Cerebellar nuclear complex (tissue), 1 donor: ENCODE measurements at places on chromosomes 16 and 17.

- no peak for DNase-seq
Measured at GRCh38 chr16:1300664-1301476, 8.6 kb upstream of the UBE2I start.

DNA sequence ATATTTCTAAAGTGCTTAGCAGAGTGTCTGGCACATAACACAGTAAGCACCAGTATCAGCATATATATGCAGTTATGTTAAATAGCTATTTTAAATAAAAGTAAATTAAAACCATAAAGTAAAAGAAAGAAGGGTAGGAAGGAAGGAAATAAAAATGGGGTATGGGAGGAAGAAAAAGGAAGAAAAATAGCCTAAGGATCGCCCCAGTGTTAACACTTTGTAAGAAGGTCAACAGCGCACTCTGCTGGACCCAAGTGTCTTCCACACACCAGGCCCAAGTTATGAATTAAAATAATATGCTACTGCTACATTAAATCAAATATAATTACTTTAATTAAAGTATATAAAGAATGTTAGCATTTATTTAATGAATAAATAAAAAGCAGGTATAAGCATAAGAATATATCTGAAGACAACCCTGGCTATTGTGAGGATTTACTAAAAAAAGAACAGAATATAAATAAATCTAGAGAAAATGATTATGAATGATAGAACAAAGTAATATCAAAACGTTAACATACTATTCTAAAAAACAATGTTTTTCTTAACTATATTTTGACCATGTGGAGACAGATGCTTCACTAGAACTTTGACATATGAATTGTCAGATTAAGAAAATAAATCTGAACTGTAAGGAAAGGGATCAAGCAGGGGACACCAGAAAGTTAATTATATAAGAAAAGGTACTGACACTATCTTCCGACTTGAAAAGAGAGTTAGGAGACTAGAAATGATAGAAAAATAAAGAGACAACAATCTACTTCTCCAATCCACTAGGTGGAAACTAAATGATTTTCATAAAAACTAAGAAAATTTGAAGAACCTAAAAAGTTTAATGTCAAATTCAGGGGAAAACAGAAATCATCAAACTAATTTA lies 25.9 kb downstream of the BRIP1 start:
- no peak for DNase-seq

DNA sequence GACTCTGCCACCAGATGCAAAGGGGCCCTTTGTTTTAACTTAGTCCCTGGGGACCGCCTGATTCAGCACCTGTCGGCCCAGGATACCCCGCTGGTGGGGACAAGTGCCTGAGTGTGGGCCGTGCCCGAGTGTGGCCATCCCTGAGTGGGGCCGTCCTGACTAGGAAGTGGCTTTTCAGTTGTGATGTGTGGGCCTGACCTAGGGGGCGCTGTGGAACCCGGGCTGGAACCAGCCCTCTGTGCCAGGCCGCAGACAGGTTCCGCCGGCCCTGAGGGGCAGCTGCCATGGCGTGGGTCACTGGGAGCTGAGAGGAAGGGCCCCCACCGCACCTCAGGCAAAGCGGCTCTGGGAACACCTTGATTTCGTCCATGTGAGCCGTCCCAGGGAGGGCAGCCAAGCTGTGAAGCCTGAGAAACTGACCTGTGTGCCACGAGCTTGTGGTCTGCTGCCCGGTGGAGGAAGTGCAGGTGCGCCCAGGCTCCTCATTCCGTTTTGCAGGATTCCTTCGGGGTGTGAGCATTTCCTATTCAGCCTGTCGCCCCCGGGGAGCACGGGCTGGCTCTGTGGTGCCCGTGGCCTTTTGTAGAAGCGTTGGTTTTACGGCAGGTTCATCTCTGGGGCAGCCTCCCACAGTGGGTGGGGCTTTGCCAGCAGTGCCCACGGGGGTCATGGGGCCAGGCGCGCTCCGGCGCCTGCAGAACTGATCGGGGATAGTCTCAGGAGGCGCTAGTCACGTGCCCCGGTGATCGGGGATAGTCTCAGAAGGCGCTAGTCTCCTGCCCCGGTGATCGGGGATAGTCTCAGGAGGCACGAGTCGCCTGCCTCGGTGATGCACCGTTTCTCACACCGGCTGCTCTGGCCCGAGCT lies 5.3 kb downstream of the RPL13 start:
- no peak for DNase-seq

DNA sequence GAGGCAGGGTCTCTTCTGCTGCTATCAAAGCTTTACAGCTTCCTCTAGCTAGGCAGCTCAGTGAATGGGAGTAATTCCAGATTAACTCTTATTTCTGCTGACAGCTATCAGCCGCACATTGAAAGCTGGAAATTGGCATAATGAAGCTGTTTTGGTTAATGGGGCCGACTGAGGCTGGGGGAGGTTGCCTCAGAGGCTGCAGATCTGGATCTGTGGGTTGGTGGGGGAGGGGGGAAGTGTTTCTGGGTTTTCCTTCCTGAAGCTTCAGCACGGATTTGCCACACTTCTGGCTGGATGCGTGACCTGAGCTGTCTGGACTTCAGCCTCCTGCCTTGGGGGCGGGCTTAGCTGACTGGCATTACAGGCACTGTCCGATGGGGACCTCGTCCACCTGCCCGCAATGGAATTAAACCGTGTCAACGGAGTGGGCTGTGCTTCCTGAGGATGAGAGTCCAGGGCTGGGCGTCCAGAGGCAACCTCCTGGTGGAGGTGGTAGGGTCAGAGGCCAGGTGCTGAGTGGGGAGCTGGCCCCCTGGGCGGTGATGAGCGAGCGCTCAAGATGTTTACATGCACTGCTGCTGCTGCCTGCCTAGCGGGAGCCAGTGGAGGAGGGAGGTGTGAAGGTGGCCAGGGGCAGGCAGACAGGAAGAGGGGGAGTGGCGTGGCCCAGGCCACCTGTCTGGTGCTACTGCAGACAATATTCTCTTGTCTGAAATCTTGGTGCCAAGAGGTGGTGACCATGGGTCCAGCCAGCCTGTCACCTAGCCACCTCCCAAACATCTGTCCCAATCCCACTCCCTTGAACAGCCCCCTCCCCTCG lies 6.7 kb upstream of the ABCC3 start:
- DNase-seq: no peak

DNA sequence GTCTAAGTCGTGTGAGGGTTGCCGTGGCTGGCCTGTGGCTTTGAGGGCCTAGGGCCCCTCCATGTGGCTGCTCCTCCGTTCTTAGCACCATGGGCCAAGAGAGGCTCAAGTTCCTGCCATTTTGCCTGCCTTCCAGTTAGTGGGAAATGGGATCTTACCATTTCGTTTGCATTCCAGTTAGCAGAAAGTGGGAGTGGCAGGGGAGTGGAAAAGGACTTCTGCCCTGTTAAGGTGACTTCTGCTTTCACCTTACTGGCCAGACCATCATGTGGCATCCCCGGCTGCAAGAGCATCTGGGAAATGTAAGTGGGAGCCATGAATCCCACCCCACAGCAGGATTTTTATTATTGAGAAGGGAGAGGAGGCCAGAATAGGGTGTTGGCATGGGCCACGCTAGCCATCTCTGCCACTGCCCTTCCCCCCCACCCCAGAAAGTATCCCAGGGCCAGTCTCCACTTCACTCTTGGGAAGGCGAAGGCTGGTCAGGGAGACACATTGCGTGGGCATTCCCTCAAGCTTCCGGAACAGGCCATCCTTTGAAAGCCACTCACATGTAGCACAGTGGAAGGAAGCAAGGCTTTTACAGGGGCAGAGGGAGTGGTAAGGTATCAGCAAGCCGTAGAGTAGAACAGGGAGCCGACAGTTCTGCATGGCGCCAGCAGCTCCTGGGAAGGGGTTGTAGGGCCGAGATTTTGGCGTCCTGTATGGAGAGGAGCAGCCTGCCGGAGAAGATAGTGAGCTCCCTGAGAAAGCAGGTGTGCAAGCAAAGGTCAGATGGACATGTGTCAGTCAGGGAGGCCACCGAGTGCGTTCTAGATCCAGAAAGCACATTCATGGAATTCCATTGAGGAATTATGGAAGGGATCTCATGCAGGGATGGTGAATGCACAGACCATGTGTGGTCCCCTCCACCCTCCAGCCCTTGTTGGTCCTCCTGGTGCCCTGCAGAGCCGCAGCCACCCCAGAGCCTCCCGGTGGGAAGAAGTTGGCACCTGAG lies 33.4 kb downstream of the CMIP start:
- no peak for DNase-seq

DNA sequence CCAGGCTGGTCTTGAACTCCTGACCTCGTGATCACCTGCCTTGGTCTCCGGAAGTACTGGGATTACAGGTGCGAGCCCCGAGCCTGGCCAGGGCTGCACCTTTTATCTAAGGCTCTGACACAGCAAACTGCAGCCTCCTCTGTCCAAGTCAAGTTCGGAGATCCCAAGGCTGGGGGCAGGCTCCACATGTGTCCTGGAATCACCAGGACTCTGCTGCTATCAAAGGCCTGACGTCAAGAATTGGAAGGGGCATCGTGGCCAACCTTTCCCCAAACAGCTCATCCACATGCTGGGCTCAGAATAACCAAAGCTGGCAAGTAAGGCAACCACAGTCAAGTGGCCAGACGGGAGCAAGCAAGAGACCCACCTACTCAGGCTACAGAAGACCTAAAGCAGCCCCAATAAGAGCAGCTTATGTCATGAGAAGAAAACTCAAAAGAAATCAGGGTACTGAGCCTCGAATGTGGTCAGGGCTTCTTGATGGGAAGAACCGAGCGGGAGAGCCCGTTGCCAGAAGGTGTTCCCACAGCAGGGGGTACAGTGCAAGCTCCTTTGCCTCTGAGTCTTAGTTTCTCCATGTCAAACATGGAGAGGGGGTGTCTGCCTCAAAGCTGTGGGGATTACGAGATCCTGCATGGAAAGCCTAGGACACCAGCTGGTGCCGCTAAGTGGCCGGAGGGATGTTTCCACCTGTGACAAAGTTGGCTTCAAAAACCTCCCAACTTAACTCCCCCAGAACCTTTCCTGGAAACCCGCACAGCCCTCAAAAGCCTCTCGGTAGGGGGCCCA lies 7.9 kb downstream of the MYBBP1A start:
- no peak for DNase-seq

DNA sequence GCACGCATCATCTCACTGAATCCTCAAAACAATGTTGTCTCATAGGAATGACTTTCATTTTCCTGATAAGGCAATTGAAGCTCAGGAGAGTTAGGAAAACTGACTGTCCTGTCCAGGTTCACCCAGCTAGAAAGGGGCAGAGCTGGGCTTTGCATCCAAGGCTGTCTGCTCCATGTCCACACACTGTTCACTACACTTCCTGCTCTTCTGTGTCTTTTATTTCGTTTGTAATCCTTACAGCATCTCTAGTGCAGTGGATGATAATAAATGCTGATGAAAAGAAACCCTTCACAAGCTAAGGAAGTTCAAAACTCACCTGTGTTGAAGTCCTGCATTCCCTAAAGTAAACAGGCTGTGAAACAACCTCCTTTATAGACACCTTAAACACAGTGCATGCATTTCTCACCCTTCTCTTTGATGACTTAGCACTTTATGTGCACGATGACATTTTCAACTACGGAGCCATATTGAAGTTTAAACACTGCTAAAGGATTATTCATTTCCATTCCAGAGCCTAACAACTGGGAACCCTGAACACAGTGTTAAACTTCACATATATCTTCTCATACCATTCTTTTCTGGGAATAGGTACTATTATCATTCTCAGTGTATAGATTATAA lies 31.0 kb upstream of the GPR139 start:
- no peak for DNase-seq

DNA sequence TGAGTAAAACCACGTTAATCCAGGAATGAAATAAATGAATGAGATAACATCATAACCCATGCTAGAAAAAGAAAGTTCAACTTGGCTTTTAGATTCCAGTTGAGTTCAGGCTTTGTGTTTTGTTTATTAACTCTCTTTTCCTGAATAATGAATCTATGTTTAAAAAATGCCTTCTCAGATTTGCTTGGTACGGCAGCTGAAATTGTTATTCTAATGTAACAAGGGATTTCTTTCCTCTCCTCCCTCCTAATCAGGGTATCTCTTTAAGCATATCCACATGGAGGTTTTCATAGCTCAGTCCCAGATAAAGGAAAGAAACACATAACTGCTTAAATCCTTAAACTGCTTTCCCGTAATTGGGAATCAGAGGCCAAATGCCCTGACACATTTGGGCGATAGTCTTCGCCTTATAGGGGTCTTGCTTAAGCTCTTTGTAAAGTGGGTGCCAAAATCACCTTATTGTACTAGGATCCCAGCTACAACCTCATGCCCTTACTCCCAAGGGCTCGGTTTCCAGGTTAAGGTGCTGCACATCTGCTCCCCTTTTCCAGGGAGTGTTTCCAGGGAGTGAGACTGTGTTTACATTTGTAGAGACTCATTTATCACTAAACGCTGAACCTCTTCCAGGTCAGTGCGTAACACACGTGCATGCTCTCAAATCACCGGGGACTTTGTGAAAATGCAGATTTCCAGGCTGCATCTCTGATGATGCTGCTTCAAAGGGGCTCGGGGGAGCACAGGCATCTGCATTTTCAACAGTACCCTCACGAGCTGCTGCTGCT lies 142.8 kb upstream of the FOXF1 start:
- no peak for DNase-seq

DNA sequence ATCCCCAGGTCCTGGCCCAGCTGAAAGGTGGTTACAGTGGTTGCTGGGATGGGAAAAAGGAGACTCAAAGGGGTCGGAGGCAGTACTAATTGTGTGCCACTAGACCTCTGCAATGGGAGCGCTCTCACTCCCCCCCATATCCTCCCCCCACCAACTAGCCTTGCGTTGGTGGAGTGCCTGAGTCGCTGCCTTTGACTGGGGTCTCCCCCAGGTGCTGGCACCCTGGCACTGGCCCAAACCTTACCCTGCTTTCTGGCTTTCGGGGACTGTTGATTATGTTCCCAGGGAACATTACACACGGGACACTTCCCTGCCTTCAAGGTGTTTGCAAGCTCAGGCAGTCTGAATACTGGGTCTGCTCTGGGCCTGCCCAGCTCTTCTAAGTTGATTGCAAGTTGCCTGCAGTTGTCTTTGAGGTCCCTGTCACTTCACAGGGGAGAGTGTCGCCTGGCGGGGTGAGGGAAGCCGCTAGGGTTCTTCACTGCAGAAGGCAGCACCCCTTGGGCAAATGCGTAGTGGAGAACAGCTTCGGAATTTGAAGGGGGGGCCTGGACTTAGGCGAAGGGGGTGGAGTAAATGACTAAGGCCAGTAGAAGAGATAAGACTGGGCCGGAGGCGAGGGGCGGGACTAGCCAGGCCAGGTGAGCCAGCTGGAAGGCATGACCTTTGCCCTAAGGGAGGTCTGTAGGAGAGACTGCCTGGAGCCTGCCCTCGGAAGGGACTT lies 98.0 kb downstream of the RAB11FIP4 start:
- no peak for DNase-seq

DNA sequence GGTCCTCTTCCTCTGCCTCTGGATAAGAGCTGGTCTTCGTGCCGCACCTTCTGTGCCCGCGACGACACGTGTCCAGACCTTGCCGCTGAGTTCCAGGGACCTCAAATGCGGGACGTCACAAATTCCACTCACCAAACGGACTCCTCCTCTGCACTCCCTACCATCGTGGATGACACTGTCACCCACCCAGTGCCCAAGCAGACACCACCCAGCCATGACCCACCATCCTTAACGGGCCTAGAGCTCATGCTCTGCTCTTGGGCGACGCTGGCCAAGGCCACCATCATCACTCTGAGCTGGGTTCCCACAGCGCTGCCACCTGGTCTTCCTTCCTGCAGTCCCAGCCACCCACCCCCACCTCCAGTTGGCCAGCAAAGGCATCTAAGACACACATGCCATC lies 96.4 kb upstream of the RPL38 start:
- DNase-seq: no peak

GRCh38 chr16:58063377-58064076 lies 38.0 kb downstream of the MMP15 start:
- DNase-seq: no peak

GRCh38 chr17:58227733-58228132 lies 8.7 kb upstream of the MKS1 start:
- no peak for DNase-seq
